Left lobe of liver (tissue), 2 donors: ENCODE measurements at places on chromosomes 16 and 17.

DNA sequence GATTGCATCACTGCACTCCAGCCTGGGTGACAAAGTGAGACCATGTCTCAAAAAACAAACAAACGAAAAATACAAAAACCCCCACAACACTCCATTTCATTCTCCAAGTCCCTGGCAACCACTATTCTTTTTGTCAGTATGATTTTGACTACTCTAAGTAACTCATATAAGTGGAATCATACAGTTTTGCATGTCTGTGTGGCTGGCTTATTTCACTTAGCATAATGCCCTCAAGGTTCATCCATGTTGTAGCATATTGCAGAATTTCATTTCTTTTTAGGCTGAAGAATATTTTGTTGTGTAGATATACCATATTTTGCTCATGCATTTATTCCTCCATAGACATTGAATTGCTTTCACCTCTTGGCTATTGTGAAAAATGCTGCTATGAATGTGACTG lies 81.7 kb upstream of the GAS7 start:
- no peak for DNase-seq

DNA sequence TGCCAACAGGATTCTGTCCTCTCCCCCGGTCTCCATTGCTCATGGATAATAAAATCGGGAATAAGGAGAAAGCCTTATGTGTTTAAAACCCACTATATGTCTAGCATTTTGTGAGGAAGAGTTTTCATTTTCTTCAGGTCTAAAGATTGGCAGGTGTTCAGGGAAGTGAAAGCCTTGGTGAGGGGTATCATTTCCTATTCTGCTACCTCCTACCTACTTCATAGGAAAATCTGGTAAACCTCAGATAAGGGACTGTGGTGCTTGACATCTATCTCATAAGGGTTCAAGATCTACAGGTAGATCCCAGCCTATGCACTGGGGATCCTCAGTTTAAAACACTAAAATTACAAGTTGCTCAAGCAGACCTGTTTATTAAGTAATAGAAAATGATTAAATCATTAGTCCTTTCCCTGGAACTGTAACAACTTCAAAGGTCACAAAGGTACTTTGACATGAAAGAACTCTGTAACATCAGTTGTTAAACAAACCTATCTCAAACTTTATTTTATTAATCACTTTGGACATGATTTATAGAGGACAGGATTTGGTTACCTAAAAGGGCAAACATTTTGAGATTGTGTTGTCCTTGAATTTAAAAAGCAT lies 6.5 kb downstream of the MOSMO start:
- no peak for DNase-seq

DNA sequence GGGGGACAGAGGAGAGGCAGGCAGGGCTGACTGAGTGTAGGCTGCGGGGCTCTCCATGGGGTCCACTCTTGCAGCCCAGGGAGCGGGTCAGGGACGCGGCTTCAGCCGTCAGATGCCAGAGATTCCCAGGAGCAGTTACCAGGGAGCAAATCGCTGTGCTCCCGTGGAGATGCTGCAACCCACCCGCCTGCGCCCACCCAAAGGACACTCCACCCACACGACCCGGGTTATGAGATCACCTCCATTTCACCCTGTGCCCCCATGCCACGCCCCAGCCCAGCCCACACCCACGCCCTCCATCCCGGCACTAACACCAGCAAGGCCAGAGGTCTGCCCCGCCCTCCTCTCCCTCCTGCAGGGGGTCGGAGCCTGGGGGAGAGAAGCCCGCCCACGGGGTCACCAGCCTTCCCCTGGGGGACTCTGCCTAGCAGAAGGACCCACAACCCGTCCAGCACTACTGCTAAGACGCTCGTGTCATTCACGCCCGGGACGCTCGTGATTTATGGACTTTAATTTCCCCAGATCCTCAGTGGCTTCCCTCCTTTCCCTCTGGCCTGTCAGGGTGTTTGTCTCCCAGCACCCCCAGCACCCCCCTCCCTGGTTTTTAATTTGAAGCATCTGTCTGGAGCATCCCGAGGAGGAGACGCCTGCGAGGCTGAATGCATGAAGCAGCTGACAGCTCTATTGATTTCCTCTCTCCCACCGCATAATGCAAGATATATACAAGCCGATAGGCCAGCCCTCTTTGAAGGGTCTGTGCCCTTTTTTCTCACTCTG lies 6.7 kb upstream of the RPL38 start:
- no peak for DNase-seq

DNA sequence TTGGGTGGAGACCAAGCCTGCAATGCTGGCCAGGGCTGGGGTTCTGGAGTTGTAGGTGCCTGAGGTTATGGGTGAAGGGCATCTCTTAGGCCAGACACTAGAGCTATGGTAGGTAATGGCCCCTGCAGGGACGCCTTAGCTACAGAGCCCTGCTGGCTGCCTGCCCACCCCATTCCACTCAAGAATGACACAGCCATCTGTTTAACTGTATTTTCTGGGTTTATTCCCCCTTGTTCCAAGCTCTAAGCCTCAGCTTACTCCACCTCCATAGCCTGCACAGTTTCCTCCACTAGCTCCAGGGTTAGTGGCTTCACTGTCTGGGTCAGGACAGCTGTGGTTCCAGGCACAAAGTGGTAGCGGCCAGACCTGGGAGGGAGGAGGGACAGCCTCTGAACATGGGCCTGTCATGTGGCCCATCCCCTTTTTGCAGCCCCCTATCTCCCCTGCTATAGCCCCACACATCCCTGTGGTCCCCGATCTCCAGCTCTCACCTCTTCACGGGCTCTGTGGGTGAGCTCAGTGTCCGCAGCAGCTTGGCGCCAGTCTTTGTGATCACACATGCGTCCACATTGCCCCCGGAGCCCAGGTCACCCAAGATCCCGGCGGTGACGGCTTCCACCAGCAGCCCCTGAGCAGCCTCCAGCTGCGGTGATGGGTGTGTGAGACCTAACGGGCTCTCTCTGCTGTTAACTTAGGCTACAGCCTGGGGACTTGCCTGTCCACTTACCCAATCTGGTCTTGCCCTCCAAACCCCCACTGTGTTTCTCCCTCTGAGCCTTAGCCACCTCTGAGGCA lies 2.1 kb downstream of the PSMB10 start:
- DNase-seq, result peak; percentile 53

DNA sequence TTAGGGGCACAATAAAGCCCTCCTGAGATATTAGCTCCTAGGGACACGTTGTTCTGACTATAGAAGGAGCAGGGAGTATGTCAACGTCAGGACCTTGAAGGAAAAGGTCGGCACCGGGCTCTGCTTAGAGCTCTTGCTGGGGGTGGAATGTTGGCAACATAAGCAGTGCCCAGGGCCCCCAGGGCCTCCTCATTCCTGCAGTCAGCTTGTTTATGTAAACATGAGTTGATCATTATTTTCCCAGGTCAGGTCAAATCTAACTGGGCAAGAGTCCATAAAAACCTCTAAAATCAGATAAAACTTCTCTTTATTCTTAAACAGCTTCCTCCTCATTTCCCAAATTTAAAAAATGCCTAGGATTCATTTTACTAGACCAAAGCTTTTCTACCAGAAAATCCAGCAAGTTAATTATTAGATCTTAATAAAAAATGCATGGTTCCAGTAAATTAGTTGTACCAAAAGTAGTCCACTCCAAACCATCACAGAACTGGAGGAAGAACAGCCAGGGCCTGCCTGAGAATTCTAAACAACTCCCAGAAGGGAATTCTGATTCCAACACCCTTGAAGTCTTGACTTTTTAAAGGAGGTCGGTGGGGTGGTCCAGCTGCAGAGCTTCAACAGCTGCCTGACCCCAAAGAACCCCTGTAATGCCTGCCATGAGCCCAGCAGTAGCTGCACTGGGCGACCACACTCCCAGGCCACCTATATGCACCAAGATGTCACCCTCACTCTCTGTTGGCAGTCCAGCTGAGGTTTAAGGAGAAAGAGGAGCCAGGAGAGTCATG lies 54.3 kb downstream of the AMFR start:
- peak; percentile 69 for DNase-seq

GRCh38 chr17:37608351-37609169 lies 658 bp downstream of the SYNRG start:
- DNase-seq, result no peak

- no peak for DNase-seq
Observed at GRCh38 chr16:4283939-4284338, 11.1 kb upstream of the TFAP4 start.

- DNase-seq, result no peak
Observed at GRCh38 chr17:81428516-81428915, 33.3 kb downstream of the BAHCC1 start.

- no peak for DNase-seq
Observed at GRCh38 chr17:47013341-47013740, 34.3 kb upstream of the RPRML start.
